ENCODE measurements at places on chromosomes 5 and 9. TPM values are rescaled to one million over a fixed set of nuclear protein-coding genes. Genes with fewer than 3 reads are reported as not detected.

- no peaks in the 10 kb centered on the region for H3K36me3 ChIP-seq
- H3K4me3 ChIP-seq, result no peak overlapping the region
These were observed 58.9 kb downstream of the SUSD1 start for GRCh38 chr9:112115970-112116753.

SPRY4 gene
- total RNA-seq, result 67.9 TPM

LCNL1 gene
- total RNA-seq, result 1.1 TPM

DNA sequence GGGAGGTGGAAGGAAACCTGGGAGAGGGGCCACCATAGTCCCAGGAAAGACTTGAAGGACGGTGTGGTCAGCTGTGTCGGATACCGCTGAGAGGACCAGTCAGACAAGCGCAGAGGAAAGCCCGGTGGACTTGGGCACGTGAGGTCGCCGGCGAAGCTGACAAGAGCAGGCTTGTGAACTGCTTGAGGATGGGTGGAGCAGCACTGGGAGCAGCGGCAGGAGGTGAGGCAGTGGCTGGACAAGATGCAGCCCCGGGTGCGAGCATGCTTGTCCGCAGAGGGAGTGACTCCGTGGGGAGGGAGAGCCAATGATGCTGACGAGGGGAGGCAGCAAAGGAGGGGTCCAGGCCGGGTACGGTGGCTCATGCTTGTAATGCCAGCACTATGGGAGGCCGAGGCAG lies 18.3 kb upstream of the CD74 start:
- H3K4me3 ChIP-seq, result no peak overlapping the region
- H3K4me1 ChIP-seq, result no peaks in the 10 kb centered on the region
- no peaks in the 10 kb centered on the region for H3K36me3 ChIP-seq
- no peak overlapping the region for H3K27ac ChIP-seq
- no peak for DNase-seq

GFI1B gene
- not detected for total RNA-seq

GRCh38 chr9:117073539-117074341 lies 341.1 kb downstream of the ASTN2 start:
- H3K4me1 ChIP-seq, result no peaks in the 10 kb centered on the region
- no peak overlapping the region for H3K4me3 ChIP-seq
- H3K27me3 ChIP-seq, result no peaks in the 10 kb centered on the region
- no peak overlapping the region for H3K27ac ChIP-seq
- no peak for DNase-seq
- H3K36me3 ChIP-seq, result no peaks in the 10 kb centered on the region
